ENCODE measurements at places on chromosomes 1 and 21.
A peak's percentile ranks its signal among the peaks of the same experiment; 100 is the strongest.

GRCh38 chr1:30911059-30911954 is 2.7 kb upstream of the SDC3 start:
- no peak overlapping the region for H3K4me3 ChIP-seq
- peaks cover 18% of the 10 kb centered on the region for H3K27me3 ChIP-seq
- H3K36me3 ChIP-seq, result no peaks in the 10 kb centered on the region
- H3K4me1 ChIP-seq, result peaks cover 15% of the 10 kb centered on the region
- H3K27ac ChIP-seq, result no peak overlapping the region

DNA sequence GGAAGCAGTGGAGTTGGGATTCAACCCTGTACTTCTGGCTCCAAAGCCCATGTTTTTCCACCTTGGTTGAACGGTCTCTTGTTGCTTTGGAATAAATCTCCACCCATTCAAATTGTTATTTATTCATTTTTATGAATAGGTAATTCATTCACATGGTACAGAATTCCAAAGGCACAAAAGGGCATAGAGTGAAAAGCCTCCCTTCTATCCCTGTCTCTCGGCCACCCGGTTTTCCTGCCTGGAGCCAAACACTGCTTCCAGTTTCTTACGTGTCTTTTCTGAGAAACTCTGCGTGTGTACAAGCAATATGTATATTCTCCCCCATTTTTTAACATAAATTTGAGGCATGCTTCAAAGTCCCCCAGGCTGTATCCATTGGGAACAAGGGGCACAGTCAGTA is 3.9 kb downstream of the EXTL1 start:
- H3K27ac ChIP-seq, result no peak overlapping the region
- no peaks in the 10 kb centered on the region for H3K36me3 ChIP-seq
- no peak overlapping the region for H3K4me3 ChIP-seq
- no peaks in the 10 kb centered on the region for H3K27me3 ChIP-seq
- peaks cover 3% of the 10 kb centered on the region for H3K4me1 ChIP-seq

DNA sequence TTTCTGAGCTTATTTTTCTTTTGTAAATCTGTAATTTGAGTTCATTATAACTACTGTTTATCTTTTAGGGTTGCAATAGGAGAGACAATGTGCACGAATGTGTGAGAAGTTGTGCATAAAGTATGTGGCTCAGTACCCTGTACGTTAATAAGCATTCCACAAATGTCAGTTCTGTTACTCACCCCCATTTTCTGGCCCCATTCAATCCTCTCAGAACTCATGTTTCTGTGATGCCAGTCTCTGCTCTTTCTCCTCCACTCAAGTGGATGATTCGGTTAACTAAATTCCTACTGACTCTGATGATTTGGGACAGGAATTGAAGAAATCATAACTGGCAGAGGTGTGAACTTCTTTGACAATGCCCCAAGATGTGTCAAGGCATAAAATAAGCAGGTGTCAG is 10.2 kb upstream of the DMRTB1 start:
- peaks cover 45% of the 10 kb centered on the region for H3K4me1 ChIP-seq
- H3K27me3 ChIP-seq, result no peaks in the 10 kb centered on the region
- H3K36me3 ChIP-seq, result no peaks in the 10 kb centered on the region

DNA sequence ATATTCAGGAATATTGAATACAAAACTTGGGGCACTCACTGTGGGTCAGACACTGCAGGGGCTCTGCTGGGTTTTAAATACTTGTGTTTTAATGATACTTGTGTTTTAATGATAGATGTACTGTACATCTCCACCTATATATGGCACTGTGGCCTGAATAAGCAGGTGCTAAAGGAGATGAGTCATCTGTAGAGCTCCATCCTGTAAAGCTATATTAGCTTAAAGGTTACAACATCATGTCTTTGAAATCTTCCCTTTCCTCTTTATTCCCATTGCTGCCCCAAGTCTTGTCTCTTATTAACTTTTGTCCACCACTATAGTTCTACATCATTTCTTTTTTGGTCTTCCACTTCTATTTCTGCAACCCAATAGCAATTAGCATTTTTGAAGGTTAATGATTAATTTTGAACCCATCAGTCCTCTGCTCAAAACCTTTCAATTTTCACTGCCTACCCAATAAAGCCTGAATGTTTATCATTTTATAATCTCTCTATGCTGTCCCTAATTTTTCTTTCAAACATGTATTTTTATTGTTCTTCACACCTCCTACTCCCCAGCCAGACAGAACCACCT is 113.3 kb upstream of the PTGFR start:
- no peak overlapping the region for H3K27ac ChIP-seq
- no peaks in the 10 kb centered on the region for H3K27me3 ChIP-seq
- DNase-seq, result no peak
- H3K4me3 ChIP-seq, result no peak overlapping the region
- no peaks in the 10 kb centered on the region for H3K4me1 ChIP-seq
- H3K36me3 ChIP-seq, result no peaks in the 10 kb centered on the region

DNA sequence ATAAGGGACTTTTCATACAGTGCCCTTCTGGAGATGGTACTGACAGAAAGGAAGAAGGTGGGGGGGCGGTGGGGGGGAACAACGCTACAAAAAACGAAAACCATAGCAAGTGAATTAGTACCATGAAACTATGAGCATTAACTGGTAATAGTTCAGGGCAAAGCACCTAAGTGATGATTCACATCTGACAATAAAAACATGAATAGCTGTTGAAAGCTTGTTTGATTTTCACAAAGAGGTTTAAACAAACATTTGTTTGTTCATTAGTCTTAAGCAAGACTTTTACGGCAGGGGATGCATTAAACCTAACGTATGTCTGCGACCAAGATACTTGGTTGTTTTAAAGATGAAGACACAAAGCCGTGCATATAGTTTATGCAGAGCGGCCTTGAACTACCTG is 177.5 kb downstream of the LMO4 start:
- no peaks in the 10 kb centered on the region for H3K27me3 ChIP-seq
- no peak for DNase-seq
- H3K36me3 ChIP-seq, result no peaks in the 10 kb centered on the region
- H3K27ac ChIP-seq, result no peak overlapping the region
- no peaks in the 10 kb centered on the region for H3K4me1 ChIP-seq

DNA sequence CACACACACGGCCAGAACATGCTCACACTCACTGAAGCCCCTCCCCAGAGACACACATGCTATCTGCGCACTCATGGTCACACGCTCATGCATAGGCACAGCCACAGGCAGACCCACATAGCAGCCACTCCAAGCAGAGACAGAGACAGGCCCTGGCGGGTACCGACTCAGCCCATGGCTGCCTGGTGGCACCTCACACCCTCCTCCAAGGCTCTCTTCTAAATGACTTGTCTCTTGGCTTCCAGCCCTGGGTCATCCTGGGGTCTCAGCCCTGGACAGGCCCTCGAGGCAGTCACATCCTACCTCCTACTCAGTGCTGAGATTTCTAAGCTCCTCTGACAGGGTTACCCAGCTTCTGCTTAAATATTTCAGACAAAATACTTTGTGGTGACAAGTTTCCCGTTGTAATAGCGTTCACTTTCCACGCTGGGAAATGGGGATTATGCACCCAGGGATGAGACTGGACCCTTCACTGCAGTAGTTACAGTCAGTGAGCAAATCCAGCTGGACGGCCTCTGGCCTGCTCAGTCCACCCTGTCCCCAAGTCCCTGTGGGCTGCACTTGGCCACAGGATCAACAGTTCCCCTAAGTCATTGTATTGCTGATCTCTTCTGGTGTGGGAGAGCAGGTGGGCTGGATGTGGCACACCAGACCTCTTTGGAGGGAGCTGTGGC is 2.9 kb upstream of the NFASC start:
- DNase-seq, result no peak
- H3K27me3 ChIP-seq, result no peaks in the 10 kb centered on the region
- no peaks in the 10 kb centered on the region for H3K36me3 ChIP-seq
- no peak overlapping the region for H3K4me3 ChIP-seq
- H3K27ac ChIP-seq, result no peak overlapping the region
- H3K4me1 ChIP-seq, result peaks cover 9% of the 10 kb centered on the region

GRCh38 chr1:229408458-229409037 is 25.3 kb downstream of the ACTA1 start:
- peaks cover 67% of the 10 kb centered on the region for H3K27me3 ChIP-seq
- H3K36me3 ChIP-seq, result no peaks in the 10 kb centered on the region
- no peak overlapping the region for H3K27ac ChIP-seq

DNA sequence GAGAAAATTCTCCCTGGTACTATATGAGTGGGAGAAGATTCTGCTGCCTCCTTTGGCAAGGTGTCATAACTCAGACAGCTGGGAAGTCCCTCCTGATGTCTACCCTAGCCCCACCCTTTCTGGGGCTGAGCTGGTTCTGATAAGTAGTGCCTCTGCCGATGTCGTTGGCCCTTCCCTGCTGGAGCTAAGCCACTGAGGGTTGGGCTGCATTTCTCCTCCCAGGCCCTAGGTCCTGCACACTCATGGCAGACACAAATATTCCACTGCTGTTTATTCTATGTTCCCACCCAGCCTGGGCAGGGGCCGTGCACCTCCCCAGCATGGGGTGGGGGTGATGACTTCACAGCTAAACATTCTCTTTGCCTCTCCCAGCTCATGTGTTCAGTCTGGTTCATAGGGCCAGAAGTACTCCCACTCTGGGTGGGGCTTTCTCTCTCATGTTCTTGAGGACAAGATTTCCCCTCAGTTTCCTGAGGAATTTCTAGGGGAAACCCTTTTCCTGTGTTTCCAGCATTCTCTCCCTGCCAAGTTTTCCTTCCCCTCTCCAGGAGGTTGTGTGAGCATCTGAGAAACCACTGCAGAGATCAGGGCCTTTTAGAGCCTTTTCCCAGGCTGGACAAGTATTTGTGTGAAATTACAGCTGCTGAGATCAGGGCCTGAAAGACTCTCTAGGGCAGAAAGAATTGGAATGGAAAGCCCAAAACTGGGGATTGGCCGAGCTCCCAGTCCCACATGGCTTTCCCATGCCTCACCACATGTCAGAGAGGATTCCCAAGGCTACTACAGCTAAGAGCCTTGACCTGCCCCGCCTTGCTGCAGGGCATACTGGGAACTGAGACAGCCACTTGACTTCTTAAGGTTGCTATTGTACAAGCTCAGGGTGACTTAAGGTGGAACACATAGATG is 66.2 kb downstream of the ATP2B4 start:
- no peaks in the 10 kb centered on the region for H3K27me3 ChIP-seq
- no peak overlapping the region for H3K27ac ChIP-seq
- peaks cover 11% of the 10 kb centered on the region for H3K4me1 ChIP-seq
- no peak overlapping the region for H3K4me3 ChIP-seq
- DNase-seq, result no peak
- H3K36me3 ChIP-seq, result no peaks in the 10 kb centered on the region

- H3K36me3 ChIP-seq, result no peaks in the 10 kb centered on the region
- no peaks in the 10 kb centered on the region for H3K27me3 ChIP-seq
- H3K27ac ChIP-seq, result no peak overlapping the region
- DNase-seq, result no peak
These were observed 9.4 kb upstream of the THEMIS2 start for GRCh38 chr1:27862671-27863537.

GRCh38 chr1:234270581-234271242 is 102.5 kb upstream of the COA6 start:
- no peaks in the 10 kb centered on the region for H3K4me1 ChIP-seq
- H3K27ac ChIP-seq, result no peak overlapping the region
- no peak for DNase-seq
- no peak overlapping the region for H3K4me3 ChIP-seq
- H3K27me3 ChIP-seq, result no peaks in the 10 kb centered on the region
- no peaks in the 10 kb centered on the region for H3K36me3 ChIP-seq

- H3K4me1 ChIP-seq, result peaks cover 9% of the 10 kb centered on the region
- no peaks in the 10 kb centered on the region for H3K27me3 ChIP-seq
- no peak overlapping the region for H3K27ac ChIP-seq
- no peak for DNase-seq
- no peaks in the 10 kb centered on the region for H3K36me3 ChIP-seq
These were observed 135.3 kb downstream of the RUNX1 start for GRCh38 chr21:34913811-34914210.

GRCh38 chr1:51482881-51483280 is 36.2 kb downstream of the EPS15 start:
- H3K4me3 ChIP-seq, result no peak overlapping the region
- DNase-seq, result no peak
- H3K36me3 ChIP-seq, result no peaks in the 10 kb centered on the region
- H3K4me1 ChIP-seq, result no peaks in the 10 kb centered on the region
- H3K27me3 ChIP-seq, result no peaks in the 10 kb centered on the region

GRCh38 chr1:21084111-21084810 is 92.4 kb downstream of the EIF4G3 start:
- H3K4me3 ChIP-seq, result no peak overlapping the region
- H3K36me3 ChIP-seq, result peaks cover 7% of the 10 kb centered on the region
- no peaks in the 10 kb centered on the region for H3K4me1 ChIP-seq
- DNase-seq, result no peak
- H3K27ac ChIP-seq, result peak overlapping the region; percentile 48

DNA sequence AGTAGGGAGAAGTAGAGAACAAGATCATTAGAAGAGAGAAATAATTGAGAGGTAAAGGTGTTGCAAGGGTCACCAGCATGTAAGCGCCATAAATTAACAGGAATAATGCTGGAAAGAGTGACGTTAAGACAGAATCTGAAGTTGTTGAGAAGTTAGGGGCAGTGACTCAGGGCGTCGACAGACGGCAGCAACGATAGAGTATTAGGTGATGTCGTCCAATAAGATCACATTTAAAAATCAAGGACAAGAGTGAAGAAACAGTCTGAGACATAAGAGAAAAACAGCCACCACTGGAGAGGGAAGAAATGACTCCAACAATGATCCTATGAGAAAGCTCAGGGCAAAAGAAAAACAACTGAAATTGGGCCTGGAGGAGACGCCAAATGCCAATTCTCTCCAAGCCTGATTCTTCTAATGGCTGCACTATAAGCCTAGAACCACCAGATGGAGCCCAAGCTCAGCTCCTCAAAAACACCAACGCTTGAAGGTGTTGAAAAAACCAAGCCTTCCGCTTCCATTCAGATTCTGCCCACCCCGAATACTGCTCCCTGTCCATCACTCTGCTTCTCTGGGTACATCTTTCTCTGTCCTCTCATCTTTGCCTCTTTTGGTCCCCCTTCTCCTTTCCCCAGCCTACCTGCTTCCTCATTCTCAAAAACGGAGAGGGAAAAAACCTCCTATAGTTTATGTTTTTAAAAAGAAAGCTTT is 70.0 kb downstream of the LUZP1 start:
- no peak overlapping the region for H3K4me3 ChIP-seq
- DNase-seq, result peak; percentile 89

DNA sequence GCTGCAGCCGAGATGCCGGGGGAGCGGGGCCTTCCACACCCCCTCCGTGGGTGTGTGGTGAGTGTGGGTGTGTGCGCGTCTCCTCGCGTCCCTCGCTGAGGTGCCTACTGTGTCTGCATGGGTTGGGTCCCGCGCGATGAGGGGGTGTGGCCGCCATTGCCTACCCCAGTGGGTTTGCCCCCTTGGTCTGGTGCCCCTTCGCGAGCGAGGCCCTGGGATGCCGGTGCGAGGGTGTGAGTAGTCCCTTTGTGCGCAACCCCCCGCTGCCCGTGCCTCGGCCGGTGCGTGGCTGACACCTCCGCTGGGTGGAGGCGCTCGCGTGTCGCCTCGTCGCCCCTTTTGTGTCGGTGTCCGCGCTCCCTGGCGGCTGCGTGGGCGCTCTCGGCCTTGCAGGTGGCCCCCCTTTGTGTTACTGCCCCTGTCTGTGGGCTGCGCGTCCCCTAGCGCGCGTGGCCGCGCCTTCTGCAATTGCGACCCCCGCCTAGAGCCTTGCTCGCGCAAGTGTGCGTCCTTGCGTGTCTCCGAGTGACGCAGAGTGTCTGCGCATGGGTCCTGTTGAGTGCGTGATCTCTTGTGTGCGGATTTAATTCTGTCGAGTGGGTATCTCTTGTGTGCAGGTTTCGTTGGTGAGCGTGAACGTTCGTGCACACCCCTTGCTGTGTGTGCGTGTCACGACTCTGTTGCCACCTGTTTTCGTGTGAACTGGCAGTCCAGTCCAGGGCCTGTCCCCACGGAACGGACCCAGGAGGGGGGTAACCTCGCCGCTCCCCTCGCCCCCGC is 553 bp downstream of the TTC3 start:
- no peak for DNase-seq
- H3K4me1 ChIP-seq, result peaks cover 5% of the 10 kb centered on the region
- peaks cover 44% of the 10 kb centered on the region for H3K27me3 ChIP-seq
- H3K36me3 ChIP-seq, result no peaks in the 10 kb centered on the region
- no peak overlapping the region for H3K27ac ChIP-seq
- H3K4me3 ChIP-seq, result peak overlapping the region; percentile 72
